ENCODE measurements at places on chromosomes 4 and X. TPM values are rescaled to one million over a fixed set of nuclear protein-coding genes. Genes with fewer than 3 reads are reported as not detected.

The OPRPN gene
- total RNA-seq: not detected

The MAP9 gene
- 18.1 TPM for total RNA-seq

The CITED1 gene
- not detected for total RNA-seq

The NAA15 gene
- 29.2 TPM for total RNA-seq

The LRCH2 gene
- total RNA-seq: 2.5 TPM

The SULT1E1 gene
- not detected for total RNA-seq

The TLR1 gene
- total RNA-seq: 2.4 TPM

The CD38 gene
- total RNA-seq: under 0.01 TPM

The CENPVL2 gene
- not detected for total RNA-seq

The F8A3 gene
- total RNA-seq: 0.88 TPM

The CSN1S1 gene
- not detected for total RNA-seq

The KCND1 gene
- total RNA-seq: 0.29 TPM

The USP26 gene
- total RNA-seq: not detected

The BEX1 gene
- 4.4 TPM for total RNA-seq

The GAGE12E gene
- total RNA-seq: not detected

The ENAM gene
- total RNA-seq: not detected

The ZNF157 gene
- total RNA-seq: under 0.01 TPM

The L1CAM gene
- total RNA-seq: under 0.01 TPM

The CYSLTR1 gene
- total RNA-seq: under 0.01 TPM

The AIMP1 gene
- total RNA-seq: 27.9 TPM

The HTR2C gene
- not detected for total RNA-seq

The ELF4 gene
- 25.0 TPM for total RNA-seq

The TRIM75 gene
- not detected for total RNA-seq

The NR3C2 gene
- 0.88 TPM for total RNA-seq

The COL4A6 gene
- total RNA-seq: not detected

The RBM47 gene
- 1.8 TPM for total RNA-seq

The SOD3 gene
- total RNA-seq: 2.1 TPM

The NIPAL1 gene
- total RNA-seq: under 0.01 TPM

The BEND2 gene
- not detected for total RNA-seq

The SNCA gene
- 0.29 TPM for total RNA-seq

The GPRIN3 gene
- total RNA-seq: under 0.01 TPM

The IL13RA2 gene
- 1.1 TPM for total RNA-seq

The AFM gene
- total RNA-seq: not detected

The TBX22 gene
- not detected for total RNA-seq

The MAGEA4 gene
- total RNA-seq: not detected

The RNF128 gene
- 0.72 TPM for total RNA-seq

The FOXP3 gene
- not detected for total RNA-seq

The SOX3 gene
- not detected for total RNA-seq

The SAT1 gene
- 81.9 TPM for total RNA-seq

The PITX2 gene
- total RNA-seq: 0.36 TPM
